ENCODE measurements at places on chromosomes 6 and 20. TPM values are rescaled to one million over a fixed set of nuclear protein-coding genes. Genes with fewer than 3 reads are reported as not detected.

DNA sequence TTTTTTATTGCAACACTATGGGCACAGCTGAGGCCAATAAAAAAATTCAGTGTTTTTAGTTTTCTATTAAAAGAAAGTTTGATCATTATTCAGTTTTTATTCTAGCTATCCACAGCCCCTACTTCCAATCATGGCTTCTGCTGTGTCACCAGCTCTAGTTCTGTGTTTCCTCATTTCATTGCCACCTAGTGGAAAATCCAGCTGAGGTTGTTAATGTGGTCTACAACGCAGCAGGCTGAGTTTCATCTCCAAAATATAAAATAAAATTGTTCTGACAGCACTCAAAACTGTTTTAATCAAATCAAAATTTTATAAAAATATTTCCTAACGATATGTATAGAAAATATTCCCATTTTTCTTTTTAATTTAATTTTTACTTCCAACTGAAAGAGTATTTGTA is 13.6 kb downstream of the COL9A1 start:
- H3K27me3 ChIP-seq = peaks cover 45% of the 10 kb centered on the region
- H3K36me3 ChIP-seq = no peaks in the 10 kb centered on the region
- no peak overlapping the region for H3K4me3 ChIP-seq
- no peak overlapping the region for H3K27ac ChIP-seq
- DNase-seq = no peak
- no peaks in the 10 kb centered on the region for H3K4me1 ChIP-seq

DNA sequence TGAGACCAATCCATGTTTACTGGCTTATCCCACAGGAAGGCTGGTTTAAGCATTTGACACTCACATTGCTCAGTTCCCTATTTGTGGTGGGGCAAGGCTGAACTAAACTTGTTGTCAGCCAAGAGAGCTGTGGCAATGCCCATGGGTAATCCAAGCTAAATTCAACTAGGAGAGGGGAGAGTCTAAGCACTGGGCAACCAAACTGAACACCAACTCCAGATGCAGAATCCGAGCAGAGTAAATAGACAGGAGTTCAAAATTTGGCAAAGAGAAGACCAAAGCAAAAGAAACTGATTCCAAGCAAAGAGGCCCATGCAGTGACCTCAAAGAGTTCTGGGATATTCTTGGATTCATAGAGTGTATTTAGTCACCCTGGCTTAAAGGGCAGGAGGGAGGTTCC is 106.5 kb upstream of the NT5E start:
- H3K4me3 ChIP-seq = no peak overlapping the region
- no peak for DNase-seq
- no peak overlapping the region for H3K27ac ChIP-seq
- no peaks in the 10 kb centered on the region for H3K4me1 ChIP-seq

- no peaks in the 10 kb centered on the region for H3K27me3 ChIP-seq
- no peak overlapping the region for H3K4me3 ChIP-seq
- no peaks in the 10 kb centered on the region for H3K4me1 ChIP-seq
- no peak for DNase-seq
These were observed 309.2 kb downstream of the CDC5L start for GRCh38 chr6:44696686-44697085.

DNA sequence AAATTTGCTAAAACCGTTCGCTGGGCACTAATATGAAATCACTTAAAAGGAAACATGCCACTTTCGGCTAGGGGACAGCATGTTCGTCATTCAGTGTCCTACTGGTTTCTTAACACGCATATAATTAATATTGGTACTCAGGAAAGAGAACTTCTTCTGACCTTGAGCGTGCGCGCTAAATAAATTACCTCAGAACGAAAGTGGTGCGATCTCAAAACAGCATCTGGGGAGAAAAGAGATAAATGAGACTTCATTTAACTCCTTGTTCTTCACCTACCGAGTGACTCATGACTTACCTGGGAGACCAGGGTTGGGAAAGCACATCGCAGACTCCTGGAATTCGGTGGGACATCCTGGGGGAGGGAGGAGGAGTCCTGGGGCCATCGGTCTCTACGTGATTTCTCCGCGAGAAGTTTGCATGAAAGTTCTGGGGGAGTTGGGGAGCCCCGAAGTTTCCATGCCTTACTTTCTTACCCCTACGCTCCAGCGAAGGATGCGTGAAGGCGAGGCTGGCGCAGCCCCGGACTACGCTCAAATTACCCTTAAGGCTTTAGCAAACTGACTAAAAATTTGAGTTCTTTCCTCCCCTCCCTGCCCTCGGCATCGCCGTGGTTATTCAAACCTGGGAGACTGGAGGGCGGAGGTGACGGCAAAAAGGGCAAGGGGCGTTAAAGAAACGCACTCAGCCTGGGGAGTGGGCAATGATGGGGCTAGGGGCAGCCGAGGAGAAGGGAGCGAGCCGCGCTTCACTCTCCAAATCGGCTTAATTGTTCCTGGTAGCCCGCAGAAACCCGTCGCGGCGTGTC is 1.1 kb upstream of the BEND6 start:
- peak; percentile 7 for DNase-seq
- H3K36me3 ChIP-seq = no peaks in the 10 kb centered on the region
- peaks cover 8% of the 10 kb centered on the region for H3K4me1 ChIP-seq
- peak overlapping the region; percentile 58 for H3K4me3 ChIP-seq
- H3K27me3 ChIP-seq = peaks cover 31% of the 10 kb centered on the region
- H3K27ac ChIP-seq = no peak overlapping the region

TRPC4AP gene
- total RNA-seq = 88.6 TPM

APMAP gene
- total RNA-seq = 97.7 TPM
